ENCODE measurements at places on chromosomes 4 and X. TPM values are rescaled to one million over a fixed set of nuclear protein-coding genes. Genes with fewer than 3 reads are reported as not detected.

- no peak for DNase-seq
Observed at GRCh38 chrX:41671082-41671481, 17.7 kb upstream of the GPR34 start.

GNRHR gene
- not detected for polyA plus RNA-seq

DNA sequence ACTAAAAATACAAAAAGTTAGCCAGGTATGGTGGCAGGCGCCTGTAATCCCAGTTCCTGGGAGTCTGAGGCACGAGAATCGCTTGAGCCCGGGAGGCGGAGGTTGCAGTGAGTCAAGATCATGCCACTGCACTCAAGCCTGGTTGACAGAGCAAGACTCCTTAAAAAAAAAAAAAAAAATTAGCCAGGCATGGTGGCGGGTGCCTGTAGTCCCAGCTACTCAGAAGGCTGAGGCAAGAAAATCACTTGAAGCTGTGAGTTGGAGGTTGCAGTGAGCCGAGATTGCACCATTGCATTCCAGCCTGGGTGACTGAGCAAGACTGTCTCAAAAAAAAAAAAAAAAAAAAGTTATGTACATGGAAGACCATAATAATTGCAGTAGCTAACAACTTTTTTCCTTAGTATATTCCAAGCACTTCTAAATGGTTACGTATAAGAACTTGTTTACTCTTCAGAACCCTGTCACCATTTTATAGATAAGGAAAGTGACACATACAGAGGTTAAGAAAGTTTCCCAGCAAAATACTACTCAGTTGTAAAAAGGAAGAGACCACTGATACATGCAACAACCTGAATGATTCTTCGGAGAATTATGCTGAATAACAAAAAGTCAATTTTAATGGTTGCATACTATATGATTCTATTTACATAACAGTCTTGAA is 24.5 kb downstream of the RUFY3 start:
- no peak for DNase-seq

- DNase-seq: no peak
Observed at GRCh38 chrX:78075787-78076389, 28.2 kb upstream of the PGK1 start.

GPC4 gene
- 46.8 TPM for polyA plus RNA-seq

All from H1 (cell line).